ENCODE measurements at places on chromosomes 11 and 22. TPM values are rescaled to one million over a fixed set of nuclear protein-coding genes. Genes with fewer than 3 reads are reported as not detected.

GRCh38 chr11:46942172-46942571 lies 5.6 kb downstream of the CSTPP1 start:
- no peaks in the 10 kb centered on the region for H3K27me3 ChIP-seq
- no peaks in the 10 kb centered on the region for H3K36me3 ChIP-seq
- peaks cover 14% of the 10 kb centered on the region for H3K4me1 ChIP-seq
- DNase-seq: no peak
- H3K27ac ChIP-seq: no peak overlapping the region
- no peak overlapping the region for H3K4me3 ChIP-seq

GRCh38 chr11:9073466-9074225 lies 17.8 kb downstream of the SCUBE2 start:
- H3K27me3 ChIP-seq: no peaks in the 10 kb centered on the region
- no peaks in the 10 kb centered on the region for H3K36me3 ChIP-seq
- H3K4me3 ChIP-seq: no peak overlapping the region
- H3K4me1 ChIP-seq: peaks cover 13% of the 10 kb centered on the region

DNA sequence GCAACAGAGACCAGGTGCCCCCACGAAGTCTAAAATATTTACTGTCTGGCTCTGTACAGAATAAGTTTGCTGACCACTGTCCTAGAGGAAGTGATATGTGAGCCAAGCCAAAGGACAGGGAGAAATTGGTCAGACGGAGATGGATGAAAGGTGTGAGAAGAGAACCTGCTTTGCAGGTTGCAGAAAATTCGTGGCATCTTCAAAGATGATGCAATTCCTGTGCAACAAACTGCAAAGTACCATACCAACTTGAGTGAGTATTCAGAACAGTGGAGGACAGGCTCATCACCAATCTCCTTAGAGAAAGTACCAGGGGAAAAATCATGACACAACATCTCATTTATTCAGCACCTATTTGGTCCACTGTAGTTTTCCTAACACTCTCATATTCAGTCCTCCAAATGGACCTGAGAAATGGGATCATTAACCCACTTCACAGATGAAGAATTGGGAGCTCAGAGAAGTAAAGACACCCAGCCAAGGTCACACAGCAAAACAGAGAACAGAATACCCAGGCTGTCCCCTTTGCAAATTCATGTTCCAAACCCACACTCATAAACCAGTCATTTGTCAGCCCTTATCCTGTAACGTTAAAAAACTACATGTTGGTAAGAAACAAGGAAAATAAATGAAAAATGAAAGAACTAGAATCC lies 536.8 kb downstream of the MIAT start:
- no peak overlapping the region for H3K27ac ChIP-seq
- no peaks in the 10 kb centered on the region for H3K4me1 ChIP-seq
- no peak for DNase-seq
- H3K4me3 ChIP-seq: no peak overlapping the region

GRCh38 chr11:118485273-118485672 lies 42.0 kb upstream of the TTC36 start:
- DNase-seq: no peak
- H3K4me1 ChIP-seq: no peaks in the 10 kb centered on the region
- H3K27ac ChIP-seq: no peak overlapping the region
- H3K27me3 ChIP-seq: no peaks in the 10 kb centered on the region

- H3K27me3 ChIP-seq: no peaks in the 10 kb centered on the region
- no peak overlapping the region for H3K27ac ChIP-seq
- no peaks in the 10 kb centered on the region for H3K36me3 ChIP-seq
- H3K4me1 ChIP-seq: no peaks in the 10 kb centered on the region
- no peak for DNase-seq
These were observed 9.0 kb upstream of the RCN1 start for GRCh38 chr11:32081901-32082300.

- H3K27me3 ChIP-seq: no peaks in the 10 kb centered on the region
- no peak overlapping the region for H3K4me3 ChIP-seq
- no peak overlapping the region for H3K27ac ChIP-seq
- no peak for DNase-seq
These were observed 80.6 kb upstream of the CARD18 start for GRCh38 chr11:105220121-105220520.

DNA sequence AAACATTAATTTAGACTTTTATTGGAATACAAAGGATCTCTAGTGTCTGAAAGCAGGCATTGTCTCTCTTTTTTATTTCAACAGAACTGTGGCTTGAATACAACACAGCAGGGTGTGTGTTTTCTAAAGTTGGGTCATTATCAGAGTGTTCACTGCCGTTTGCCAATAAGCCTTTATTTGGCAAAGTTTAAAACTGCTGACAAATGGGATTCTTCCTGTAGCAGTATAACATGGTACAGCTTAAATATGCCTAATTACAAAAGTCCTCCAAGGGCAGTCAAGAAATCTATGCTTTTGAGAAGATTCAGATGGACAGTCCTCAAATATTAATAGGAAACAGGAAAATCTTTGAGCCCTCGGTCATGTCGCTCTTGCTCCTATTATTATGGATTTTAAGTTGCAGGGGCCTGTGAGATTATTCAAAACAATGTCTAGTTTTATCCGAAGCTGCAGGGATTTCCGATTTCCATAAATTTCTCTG lies 199.9 kb downstream of the MAML2 start:
- H3K4me1 ChIP-seq: no peaks in the 10 kb centered on the region
- DNase-seq: no peak
- no peak overlapping the region for H3K27ac ChIP-seq
- no peaks in the 10 kb centered on the region for H3K27me3 ChIP-seq

- no peak overlapping the region for H3K4me3 ChIP-seq
- no peaks in the 10 kb centered on the region for H3K4me1 ChIP-seq
- no peaks in the 10 kb centered on the region for H3K27me3 ChIP-seq
- no peak for DNase-seq
- H3K36me3 ChIP-seq: no peaks in the 10 kb centered on the region
These were observed 145.0 kb upstream of the ARHGAP20 start for GRCh38 chr11:110856996-110857812.

Gene VEGFB
- 32.4 TPM for total RNA-seq

DNA sequence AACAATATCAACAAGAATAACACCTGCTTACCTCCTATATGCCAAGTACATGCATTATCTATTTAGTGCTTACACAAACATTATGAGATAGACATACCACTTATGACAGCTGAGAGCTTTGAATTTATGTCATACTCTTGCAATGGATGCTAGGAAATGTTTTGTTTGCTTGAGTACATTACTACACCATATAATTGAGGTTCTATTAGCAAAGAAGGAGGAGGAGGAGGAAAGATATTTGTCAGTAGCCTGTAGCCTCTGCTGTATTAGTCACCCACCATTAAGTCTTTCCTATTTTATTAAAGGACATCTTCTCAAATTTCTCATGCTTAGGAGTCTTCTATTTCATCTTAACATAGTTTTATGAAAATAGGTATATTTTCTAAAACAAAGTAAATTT lies 6.4 kb downstream of the ANO5 start:
- H3K4me3 ChIP-seq: no peak overlapping the region
- no peaks in the 10 kb centered on the region for H3K36me3 ChIP-seq
- H3K27me3 ChIP-seq: no peaks in the 10 kb centered on the region
- H3K27ac ChIP-seq: no peak overlapping the region
- no peak for DNase-seq

GRCh38 chr11:45217991-45218390 lies 68.2 kb downstream of the SYT13 start:
- H3K4me3 ChIP-seq: no peak overlapping the region
- H3K27ac ChIP-seq: no peak overlapping the region
- H3K4me1 ChIP-seq: no peaks in the 10 kb centered on the region
- H3K27me3 ChIP-seq: no peaks in the 10 kb centered on the region

DNA sequence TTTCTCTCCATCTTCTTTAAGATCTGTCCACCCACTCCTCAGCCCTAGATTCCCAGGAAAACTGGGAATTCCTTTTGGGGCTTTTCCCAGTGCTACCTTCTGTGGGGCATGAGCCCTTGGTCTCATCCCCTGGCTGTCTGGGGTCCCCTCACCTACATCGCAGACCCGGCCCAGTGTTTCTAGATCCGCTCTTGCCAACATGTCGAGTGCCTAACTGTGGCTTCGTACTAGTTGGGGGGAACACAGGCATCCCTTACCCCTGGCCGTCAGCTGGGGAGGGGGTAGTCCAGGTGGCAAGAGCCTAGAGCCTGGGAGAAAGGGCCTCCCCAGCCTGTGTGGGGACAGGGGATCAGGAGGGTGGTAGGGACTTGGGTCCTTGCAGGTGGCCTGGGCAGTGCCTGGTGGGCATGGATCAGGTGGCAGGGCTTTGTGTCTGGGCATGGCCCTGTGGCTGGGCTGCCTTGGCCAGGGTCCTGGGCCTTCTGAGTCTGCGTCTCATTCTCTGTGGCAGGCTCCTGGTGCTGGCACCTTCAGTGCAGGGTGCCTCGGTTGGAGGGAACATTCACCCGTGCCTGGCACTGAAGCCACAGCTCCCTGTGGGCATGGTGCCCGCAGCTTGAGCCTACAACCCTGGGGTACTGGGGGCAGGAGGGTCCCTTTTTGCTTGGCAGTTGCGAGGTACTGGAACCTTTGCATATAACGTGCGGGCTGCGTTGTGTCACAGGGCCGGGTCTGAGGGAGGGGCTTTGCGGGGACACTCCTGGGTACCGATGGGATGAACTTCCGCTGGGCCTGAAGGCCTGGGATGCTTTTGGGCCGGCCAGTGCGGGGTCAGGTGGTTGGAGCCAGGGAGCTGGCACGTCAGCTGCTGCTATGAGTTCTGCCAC lies 4.1 kb downstream of the KCNQ1 start:
- no peaks in the 10 kb centered on the region for H3K27me3 ChIP-seq
- no peak overlapping the region for H3K4me3 ChIP-seq
- no peak overlapping the region for H3K27ac ChIP-seq
- DNase-seq: no peak
- no peaks in the 10 kb centered on the region for H3K36me3 ChIP-seq
- H3K4me1 ChIP-seq: peaks cover 52% of the 10 kb centered on the region

Gene CASP12
- 3.6 TPM for total RNA-seq

DNA sequence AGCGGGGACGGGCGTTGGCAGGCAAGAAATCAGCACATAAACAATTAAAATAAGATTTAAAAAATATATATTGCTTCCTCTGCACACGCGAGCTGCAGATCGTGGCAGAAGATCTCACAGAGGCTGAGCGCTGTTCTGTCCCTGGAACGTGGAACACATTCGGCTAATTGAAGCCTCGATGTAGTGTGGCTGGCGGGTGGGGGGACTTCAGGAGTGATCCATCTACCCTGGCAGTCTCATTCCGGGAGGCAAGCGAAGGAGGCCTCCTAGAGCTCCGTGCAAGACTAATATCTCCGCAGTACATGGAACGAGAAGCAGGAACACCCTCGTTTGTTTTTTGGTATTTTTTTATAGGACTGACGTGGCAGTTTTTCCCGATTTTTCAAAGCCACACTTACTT lies 402.4 kb downstream of the MN1 start:
- H3K36me3 ChIP-seq: no peaks in the 10 kb centered on the region
- no peak overlapping the region for H3K4me3 ChIP-seq
- H3K27ac ChIP-seq: no peak overlapping the region
- H3K4me1 ChIP-seq: no peaks in the 10 kb centered on the region
- DNase-seq: no peak

Data from body of pancreas (tissue), 4 donors.